ENCODE measurements at places on chromosomes 4 and X. TPM values are rescaled to one million over a fixed set of nuclear protein-coding genes. Genes with fewer than 3 reads are reported as not detected.

The FRMD7 gene
- not detected for total RNA-seq

The ADH4 gene
- not detected for total RNA-seq

GRCh38 chr4:120765260-120765680 is 157.3 kb downstream of the PRDM5 start:
- DNase-seq, result no peak

GRCh38 chr4:33974270-33974669 is 2270.0 kb downstream of the ARAP2 start:
- DNase-seq, result no peak

The KIAA1210 gene
- not detected for total RNA-seq

GRCh38 chr4:19987746-19988145 is 264.0 kb upstream of the SLIT2 start:
- DNase-seq, result no peak

- no peak for DNase-seq
These were observed 715.7 kb upstream of the HTR2C start for GRCh38 chrX:113868177-113868576.

- DNase-seq, result no peak
These were observed 7.0 kb downstream of the AMMECR1 start for GRCh38 chrX:110310896-110311295.

DNA sequence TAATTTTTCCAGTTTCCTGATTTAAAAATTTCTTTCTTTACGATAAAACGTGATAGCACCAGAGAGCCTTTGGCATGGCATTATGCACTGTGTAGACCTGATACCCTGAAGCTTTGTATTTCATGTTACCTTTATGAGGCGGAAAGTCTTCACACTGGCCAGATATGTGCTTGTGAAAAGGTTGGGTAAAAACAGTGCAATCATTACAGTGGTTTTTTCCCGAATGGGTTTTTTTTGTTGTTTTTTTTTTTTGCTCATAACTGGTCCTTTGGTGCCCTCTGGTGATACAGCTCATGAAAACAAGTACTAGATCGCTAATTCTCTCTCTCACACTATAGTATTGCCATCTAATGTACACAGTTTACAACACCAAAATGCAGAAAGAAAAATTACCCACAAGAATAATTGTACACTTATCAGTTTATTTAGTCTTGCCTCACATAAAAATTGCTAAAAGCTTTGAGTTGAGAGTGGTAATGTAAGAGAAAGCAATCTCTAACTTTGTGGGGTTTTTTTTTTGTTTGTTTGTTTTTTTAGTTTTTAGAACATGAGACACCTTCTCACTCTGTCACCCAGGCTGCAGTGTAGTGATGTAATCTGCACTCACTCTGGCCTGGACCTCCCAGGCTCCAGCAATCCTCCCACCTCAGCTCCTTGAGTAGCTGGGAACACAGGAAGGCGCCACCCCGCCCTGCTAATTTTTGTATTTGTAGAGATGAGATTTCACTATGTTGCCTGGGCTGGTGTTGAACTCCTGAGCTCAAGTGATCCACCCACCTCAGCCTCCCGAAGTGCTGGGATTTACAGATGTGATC is 21.3 kb downstream of the SPCS3 start:
- DNase-seq, result peak; percentile 63

DNA sequence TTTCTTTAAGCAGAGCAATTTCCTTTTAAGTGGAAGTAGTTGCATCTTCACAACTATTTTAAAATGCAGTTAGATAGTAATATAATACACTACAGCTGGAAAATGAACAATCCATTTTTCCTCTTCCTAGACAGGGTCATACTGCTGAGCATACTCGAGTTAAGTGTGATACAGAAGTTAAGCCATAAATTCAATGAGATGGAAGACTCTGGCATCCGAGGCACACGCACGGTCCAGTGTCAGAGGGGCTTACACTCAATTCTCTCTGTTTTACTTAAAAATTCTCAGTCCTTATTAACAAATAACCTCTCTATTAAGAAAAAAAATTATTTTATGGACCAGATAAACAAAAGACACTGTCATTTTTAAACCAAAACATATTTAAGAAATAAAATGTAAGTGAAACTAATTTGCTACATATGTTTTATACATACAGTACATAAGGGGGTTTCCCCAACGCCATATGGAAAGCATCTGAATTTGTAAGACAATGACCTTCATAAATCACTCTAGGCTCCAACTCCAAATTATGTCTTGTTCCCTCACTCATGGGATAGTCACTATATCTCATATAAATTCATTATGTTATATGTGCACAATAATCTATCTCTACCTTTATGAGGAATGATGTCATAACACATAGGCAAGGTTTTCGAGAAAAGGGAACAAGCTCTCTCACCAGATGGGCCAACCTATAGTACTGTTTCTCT is 315.3 kb downstream of the PAPSS1 start:
- DNase-seq, result no peak

The TMEM47 gene
- total RNA-seq, result not detected
